ENCODE measurements at places on chromosomes 12 and 14.

- DNase-seq = no peak
Observed at GRCh38 chr14:37991027-37991426, 216.7 kb upstream of the SSTR1 start.

DNA sequence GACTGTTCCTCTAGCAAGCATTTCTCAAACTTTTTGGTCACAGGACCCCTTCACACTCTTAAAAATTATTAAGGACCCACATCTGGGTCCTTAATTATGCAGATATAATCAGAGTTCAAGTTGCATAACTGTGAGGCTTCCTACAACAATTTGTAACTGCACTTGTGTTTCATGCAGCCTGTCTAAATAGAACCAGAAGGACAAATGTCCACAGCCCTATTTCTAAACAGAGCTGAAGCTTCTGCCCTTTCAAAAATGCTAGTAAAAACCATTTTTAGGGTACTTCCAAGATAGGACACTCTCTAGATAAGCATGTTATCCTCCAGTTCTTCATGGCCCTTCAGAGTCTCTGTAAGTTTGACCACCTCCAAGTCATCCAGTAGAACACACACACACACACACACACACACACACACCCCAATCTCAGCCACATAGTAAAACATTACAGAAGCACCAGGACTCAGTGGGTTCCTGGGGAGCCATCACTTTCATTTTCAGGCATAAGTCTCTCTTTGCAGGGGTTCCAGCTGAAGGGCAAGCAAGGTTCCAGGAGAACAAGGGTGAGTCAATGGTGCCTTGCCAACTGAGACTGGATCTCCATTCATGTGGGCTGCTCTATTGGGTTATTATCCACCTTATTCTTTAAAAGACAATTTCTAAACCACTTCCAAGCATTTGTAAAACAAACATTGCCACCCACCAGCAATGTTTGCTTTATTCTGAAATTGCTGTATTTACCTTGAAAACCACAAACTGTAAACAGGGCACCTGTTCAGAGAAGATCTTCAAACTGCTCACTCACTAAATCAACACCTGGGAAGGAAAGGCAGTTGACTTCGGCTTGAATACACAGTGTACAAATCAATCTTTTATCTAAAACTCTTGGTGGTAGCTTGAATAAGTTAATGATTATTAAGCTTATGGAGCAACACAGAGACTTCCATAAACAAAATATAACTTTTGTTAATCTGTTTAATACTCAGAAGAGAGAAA lies 64.1 kb downstream of the ITPR2 start:
- DNase-seq = no peak

DNA sequence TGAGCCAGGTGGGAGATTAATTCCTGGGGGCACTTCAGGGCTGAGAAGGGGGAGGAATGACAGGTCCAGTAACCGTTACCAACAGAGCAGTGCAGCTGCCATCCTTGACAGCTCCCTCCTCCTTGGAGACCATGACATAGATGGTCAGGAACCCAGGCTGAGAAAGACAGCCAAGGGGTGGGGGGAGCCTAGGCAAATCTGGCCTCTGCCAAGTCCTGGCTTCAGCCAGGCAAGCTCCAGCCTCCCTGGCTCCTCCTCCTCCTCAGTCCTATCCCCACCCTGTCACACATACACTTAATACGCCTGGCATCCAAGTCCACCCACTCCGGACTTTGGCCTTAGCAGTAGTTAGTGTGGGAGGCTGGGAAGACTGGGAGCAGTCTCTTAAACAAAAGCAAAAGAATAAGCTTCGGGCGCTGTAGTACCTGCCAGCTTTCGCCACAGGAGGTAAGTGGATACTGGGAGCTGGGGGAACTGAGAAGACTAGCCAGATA lies at the start of gene RDH5:
Gene RDH5, plus strand, starts transcription at position 323 of the 494 bp plus-strand sequence. CDS start 792 bp downstream, outside the sequence.
- no peak for DNase-seq

DNA sequence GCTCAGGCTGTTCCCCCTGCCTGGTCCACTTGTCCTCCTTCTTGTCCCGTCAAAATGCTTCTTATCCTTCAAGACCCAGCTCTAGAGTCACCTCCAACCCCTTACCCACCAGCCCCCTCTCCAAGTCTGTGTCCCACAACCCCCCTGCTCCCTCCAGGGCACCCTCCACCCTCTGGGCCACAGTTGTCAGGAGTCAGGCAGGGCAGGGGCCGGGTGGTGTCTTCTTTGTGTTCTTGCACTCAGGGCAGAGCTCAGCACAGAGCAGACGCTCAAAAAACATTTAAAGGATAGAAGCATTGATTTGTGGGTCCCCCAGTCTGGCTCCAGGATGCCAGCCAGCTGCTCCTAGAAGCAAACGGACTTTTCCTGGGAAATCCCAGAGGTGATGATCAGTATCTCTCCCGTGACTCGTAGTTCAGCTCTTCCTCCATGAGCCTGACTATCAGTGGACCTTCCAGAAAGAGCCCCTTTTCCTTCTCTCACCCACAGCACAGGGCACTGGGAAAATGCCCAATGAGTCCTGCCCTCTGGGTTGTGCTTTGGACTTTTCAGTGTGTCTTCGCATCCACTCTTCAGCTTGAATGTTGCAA lies 17.2 kb upstream of the BDKRB1 start:
- no peak for DNase-seq

DNA sequence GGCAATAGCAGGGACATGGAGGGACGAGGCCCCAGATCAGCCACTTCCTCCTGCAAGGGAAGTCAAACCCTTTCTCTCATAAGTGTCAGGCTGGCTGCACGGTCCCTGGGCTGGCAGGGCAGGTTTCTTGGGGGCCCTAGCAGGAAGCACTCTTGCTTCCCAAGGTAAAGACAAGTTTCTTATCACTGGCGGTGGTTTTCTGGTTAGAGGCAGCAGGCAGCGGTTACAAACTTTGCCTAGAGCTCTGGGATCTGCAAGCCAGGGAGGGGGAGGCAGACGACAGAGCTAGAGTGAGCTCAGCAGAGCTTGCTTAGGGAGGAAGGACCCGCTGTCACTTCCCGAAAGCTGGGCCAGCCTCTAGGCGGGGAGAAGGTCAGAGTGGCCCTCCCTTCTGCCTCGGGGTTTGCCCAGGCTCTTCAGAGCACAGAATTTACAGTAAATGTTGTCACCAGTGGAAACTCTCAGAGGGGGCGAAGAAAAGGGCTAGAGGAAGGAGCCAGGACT lies 20.4 kb downstream of the BATF start:
- DNase-seq = peak; percentile 0

- peak; percentile 29 for DNase-seq
Observed at GRCh38 chr12:119749666-119750065, 81.7 kb downstream of the PRKAB1 start.

DNA sequence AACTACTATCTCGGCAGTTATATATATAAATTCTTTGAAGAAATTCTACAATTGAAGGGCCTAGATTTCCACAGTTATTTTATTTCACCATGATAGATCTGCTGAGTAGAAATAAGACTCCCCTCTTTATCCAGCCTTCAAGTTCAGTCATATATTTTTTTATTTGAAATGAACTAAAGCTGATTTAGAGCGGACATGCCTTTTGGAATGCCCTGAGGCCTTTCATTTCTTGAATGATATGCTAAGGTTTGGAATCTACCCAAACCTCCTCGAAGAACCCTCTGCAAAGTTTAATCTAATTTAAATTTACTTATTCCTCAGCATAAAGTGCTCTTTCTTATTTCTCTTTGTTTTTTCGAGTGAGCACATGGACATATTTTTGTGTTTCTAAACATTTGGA lies 15.1 kb downstream of the SIX1 start:
- no peak for DNase-seq

DNA sequence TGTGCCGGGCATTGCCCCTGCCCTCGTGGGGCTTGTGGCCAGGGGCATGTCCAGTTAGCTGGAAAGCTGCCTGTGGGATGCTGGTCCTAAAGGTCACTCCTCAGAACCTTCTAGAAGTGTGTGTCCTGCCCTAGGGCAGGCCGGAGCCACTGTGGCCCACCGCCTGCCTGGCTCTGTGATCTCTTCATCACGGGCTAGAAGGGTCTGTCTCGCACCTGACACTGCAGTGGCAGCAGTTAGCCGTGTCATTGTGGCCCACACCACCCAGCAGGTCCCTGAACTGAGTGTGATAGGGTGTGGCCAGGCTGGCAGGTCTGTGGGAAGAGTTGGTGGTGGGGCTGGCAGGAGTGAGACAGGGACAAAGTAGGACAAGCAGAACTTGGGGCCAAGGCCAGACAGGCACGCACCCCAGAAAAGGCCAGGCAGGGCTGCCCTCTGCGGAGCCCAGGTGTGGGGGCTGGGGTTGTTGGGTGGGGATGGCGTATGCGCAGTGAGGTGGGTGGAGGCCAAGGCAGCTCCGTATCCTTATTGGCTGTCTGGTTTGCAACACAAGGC lies 41.2 kb downstream of the ADGRD1 start:
- no peak for DNase-seq

- no peak for DNase-seq
Observed at GRCh38 chr14:95489214-95490137, 27.0 kb downstream of the SYNE3 start.

- DNase-seq = no peak
Observed at GRCh38 chr12:99136516-99136915, 491.4 kb downstream of the APAF1 start.

- no peak for DNase-seq
Observed at GRCh38 chr12:110689281-110690126, 589 bp upstream of the HVCN1 start.

DNA sequence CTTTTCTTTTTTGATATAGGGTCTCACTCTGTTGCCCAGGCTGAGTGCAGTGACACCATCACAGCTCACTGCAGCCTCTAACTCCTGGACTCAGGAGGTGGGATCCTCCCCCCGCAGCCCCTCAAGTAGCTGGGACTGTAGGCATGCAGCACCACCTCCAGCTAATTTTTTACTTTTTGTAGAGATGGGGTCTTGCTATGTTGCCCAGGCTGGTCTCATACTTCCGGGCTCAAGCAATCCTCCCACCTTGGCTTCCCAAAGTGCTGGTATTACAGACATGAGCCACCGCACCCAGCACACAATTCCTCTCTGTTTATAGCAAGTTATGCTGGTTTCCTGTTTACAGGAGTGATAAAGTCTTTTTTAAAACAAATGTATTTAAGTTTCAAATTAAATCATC lies 39.5 kb upstream of the HIF1A start:
- DNase-seq = no peak

DNA sequence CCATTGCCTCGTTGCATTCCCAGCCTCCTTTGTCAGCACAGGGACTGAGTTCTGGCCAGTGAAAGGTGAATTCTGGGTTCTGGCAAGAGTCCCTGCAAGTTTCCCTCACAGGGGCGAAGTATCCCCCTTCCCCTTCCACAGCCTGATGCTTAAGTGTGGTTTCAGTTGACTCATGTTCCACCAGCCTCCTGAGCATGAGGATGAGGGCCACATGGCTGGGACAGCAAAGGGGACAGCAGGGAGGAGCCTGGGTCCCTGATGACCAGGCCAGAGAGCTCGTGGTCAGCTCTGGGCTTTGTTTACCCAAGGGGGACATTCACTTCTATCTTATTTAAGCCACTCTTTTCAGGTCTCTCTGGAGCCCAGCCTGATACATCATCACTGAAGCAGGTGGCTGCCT lies 36.5 kb downstream of the CACNA2D4 start:
- no peak for DNase-seq

DNA sequence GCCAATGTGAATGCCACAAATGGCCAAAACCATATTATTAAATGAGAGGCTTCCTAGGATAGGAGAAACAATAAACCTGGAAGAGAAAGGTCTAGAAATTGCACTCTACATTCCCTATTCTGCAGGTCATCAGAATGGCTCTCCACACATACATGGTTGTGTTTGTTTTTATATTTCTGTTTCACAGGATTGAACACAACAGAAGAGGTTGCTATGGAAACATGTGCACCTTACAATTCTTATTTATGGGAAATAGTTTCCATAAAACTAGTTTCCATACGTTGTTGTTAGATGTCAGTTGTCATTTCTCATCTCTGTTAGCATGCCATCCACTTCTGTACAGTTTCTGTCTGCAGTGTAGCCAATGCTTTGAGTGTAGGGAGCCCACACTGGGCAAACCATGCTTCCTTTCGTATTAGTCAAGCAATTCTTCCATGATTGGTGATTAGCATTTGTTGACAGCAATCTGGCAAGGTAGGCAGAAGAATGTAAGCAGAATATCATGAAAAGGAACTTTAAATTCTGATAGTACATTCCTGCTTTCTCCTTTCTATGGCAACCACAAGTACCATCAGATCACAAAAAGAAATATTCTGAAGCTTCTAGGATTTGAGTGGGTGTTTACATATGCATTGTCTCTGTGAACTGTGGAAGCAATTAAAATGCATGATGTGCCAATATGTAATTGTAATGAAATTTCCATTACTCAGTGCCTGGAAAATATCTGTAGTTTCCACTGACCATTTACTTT lies 141.6 kb upstream of the AVPR1A start:
- no peak for DNase-seq

DNA sequence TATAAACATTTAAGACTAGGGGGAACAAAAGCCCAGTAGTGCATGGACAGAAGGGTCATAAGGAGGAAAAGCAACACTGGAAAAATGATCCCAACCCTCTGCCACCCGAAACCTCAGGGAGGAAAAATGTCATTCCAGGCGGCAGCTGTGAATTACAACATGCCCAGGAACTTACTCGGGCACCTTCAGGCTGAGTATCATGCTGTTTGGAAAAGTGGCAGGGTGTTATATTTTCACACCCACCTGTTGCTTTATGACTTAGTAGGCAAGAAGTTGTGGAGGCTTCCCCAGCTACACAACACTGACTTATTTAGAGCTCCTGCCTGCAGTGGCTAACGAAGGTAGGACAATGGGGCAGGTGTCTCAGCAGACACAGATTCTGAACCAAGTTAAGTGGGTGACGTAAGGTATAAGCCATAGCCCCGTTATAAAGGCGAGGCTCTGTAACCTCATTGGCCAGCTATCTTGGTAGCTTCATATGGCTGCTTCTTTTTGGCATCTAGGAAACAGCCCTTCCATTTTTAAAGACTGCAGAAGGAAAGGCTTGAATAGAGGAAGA lies 96.1 kb upstream of the IFNG-AS1 start:
- DNase-seq = no peak

GRCh38 chr12:53586745-53587144 lies 39.4 kb downstream of the ATF7 start:
- DNase-seq = no peak

DNA sequence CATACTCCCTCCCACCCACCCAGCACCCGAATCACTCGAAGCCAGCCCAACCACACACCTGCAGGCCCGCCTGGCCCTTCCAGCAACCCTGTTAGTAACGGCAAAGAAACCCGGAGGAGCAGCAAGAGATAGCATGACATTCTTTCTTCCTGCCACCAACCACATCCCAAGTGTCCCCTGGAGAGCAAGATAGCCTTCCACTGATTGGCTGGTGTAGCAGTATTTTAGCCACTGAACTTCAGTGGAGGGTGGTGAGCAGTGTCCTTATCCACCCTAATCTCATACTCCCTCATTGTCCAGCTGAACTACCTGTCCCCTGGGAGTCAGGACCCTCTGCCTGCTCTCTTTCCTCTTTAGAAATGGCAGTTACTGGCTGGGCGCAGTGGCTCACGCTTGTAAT lies 769 bp upstream of the SLC39A5 start:
- DNase-seq = no peak

- no peak for DNase-seq
Observed at GRCh38 chr14:73896521-73896920, 9.9 kb downstream of the ZNF410 start.

- no peak for DNase-seq
Observed at GRCh38 chr14:105487449-105487985, 831 bp downstream of the CRIP1 start.

GRCh38 chr12:70560671-70561070 lies 76.6 kb downstream of the PTPRB start:
- DNase-seq = no peak
